ENCODE measurements at places on chromosomes 16 and 17.

- DNase-seq = peak; percentile 77
Measured at GRCh38 chr16:54930005-54930868, at the start of gene IRX5. IRX5 (plus strand) TSS chr16:54930865; CDS start chr16:54931199, 334 bp downstream.

DNA sequence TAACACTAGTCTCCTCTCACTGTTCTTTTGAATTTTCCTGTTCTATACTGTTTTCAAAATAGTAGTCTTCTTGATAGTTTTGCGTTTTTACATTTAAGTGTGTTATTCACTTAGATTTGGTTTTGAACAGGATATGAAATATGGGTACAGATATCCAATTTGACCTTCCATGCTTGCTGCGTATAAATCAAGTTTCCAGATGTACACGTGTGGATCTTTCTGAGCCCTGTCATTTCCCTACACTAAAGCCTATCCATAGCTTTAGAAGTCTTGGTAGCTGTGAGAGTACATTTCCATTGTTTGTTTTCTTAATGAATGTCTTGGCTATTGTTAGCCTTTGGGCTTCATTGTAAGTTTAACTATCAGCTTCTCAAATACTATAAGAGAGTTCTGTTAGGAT, 20.4 kb downstream of the CYLD start:
- DNase-seq = no peak

- no peak for DNase-seq
Measured at GRCh38 chr17:61813211-61813610, 50.1 kb downstream of the BRIP1 start.

DNA sequence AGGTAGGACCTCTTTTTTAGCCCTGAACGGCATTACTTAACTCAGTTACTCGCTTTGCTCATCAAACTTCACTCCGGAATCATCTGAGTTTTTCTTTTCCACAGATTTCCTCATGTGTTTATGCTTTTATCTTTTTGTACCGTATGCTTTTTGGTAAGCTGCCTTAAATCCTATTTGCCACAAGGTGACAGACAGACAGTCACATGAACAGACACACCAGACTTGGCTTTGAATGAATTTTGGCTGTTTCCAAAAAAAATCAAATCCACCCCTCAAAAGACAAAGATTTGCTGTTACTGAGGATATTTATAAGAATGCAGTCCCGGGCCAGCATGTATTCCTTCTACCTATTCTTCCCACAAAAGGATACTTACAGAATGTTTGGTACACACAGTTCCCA, 10.9 kb downstream of the GAS7 start:
- DNase-seq = no peak

DNA sequence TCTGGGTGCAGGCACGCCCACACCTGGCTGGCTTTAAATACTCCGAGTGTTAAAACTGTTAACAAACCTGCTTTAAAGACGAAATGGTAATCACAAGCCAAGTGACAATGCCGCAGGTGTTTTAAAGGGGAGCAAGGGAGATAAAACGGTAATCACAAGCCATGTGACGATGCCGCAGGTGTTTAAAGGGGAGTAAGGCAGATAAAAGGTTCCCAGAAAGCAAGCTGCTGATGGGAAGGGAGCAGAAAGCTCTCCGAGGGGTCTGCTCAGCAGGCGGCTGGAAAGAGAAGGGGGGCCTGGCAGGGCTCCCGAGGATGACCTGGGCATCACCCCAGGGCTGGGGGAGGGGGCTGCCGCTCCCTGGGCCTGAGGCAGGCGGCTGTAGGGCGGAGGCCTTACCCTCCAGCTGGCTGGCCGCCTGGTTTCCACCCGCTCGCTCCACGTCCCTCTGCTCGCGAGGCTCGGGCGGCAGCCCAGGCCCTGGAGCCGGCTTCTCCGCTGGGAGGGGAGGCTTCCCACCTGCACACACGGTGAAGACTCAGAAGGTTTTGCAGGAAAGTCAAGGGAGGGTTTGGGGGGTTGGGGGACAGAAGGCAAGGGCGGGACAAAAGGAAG, 12.1 kb downstream of the NDUFAF8 start:
- no peak for DNase-seq

GRCh38 chr17:19311016-19311415, 51.5 kb downstream of the B9D1 start:
- DNase-seq = no peak

- no peak for DNase-seq
Measured at GRCh38 chr17:13864521-13864920, 204.8 kb upstream of the COX10 start.
